Choroid plexus epithelial cell (primary cell): ENCODE measurements at places on chromosomes 2 and 18.

DNA sequence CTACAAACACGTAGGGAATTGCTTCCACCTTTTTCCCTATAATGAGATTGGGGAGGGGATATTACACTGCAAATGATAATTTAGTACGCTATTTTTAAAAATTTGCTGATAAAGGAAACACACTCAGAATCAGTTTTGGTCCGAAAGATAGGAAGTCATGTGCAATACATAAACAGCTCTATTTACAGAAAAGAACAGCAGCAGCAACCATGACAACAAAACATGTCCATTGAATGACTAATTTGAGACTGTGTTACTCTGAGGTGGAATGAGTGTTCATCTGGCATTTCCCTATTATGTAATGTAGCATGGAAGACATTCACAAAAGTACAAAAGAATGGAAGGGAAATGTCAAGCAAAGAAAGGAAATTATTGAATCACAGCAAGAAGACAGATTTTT is 337.2 kb downstream of the NBAS start:
- peak; percentile 90 for DNase-seq

- no peak for DNase-seq
Measured at GRCh38 chr18:62938487-62938886, 223.1 kb downstream of the PHLPP1 start.

DNA sequence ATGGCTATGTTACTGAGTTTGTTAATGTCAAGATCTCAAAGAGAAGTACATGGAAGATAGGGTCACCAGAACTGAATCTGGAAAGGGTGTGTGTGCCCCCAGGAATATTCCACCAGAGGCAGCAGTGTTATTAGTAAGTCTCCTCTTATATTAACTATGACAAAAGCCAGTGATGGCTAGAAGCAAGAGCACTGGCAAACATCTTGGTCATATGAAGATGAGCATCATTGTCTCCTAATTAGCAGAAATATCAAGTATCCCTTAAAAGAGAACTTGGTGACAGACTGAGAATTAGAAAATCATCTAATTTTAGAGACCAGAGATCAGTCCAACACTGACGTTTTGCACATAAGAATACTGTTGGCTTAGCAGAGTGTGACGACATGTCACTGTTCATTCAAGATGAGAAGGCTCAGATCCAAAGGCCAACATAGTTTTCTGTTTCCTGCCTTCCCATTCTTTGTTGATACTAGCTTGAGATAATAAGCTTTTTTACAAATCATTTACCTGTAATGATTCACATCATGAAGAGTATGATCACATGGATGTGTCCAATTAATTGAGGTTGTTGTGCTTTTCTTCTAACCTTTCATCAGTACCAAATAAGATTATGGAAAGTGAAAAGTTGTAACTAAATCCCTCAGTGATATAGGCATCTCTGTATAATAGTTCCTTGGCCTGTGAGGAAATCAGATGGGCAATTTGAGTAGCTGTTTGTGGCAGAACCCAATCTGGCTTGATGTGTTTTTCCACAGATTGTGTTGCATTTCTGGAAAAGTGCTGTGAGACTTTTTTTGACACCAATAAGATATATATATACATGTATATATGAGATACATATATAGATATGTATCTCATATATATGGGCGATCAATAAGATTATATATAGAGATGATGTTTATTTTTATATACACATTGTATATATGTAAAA is 44.5 kb downstream of the MAPRE2 start:
- no peak for DNase-seq

- DNase-seq: no peak
Measured at GRCh38 chr2:124480958-124481357, 455.9 kb downstream of the CNTNAP5 start.

DNA sequence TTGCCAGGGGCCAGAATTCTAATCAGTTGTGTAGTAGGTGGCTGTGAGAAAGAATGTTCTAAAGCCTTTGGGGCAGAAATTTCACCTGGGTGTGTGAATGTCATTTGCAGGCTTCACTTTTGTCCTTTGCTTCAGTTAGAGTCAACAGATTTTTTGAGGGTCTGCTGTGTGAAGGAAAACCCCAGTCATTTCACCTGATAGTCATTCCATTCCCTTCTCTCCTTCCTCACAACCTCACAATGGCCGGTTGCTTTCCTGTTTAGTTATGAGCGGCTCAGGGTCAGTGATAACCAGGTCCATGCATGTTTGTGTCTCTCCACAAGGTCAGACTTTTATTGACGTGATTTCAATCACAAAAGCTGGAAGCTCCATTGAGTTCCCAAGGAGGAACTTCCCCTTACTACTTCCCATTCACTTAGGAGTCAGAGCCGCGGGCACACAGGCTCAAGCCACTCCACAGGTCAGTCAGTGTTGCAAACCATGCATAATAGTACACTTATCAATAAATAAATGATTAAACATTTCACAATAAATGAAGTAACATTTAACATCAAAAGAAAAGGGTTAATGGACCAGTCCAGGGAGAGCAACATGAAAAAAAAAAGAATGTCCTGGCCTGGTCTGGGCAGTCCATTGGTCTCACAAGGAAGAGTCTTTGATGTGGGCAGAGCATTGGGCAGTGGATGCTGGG is 74.3 kb downstream of the NPAS2 start:
- no peak for DNase-seq
